ENCODE measurements at places on chromosomes 3 and 15.
A peak's percentile ranks its signal among the peaks of the same experiment; 100 is the strongest.

DNA sequence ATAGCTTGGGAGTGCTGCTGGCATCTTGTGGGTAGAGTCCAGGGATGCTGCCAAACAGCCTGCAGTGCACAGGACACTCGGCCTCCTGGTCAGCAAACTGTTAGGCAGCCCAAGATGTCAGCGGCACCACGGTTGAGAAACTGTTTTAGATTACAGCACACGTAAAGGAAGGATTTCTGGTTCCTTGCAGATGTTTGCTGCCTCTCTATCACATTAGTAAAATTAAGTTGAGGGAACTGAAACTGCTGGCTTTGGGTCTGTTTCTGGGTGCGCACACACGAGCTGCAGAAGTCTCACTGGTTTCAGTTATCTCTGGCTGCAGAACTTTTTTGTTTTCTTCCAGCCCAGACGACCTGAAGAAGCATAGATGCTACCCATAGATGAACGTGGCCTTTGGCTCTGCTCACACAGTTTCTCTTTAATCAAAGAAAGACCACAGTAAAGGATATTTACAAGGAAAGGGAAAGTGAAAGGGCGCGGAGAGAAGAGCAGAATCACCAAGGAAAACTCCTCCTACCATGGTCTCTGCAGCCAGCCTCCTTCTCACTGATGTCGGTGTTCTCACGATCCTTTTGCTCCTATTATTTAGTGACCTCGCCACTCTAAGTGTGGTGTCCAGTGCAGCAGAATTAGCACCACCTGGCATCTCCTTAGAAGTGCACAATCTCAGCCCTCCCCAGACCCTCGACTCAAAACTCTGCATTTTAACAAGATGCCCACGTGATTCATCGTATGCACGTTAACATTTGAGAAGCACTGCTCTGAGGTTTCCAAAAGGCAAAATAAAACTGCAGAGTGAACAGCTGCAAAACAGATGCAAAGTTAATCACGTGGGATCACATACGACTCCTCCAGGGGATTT is 50.6 kb upstream of the AKAP13 start:
- peak; percentile 85 for DNase-seq

GRCh38 chr3:104032283-104032682 is 1334.4 kb upstream of the ALCAM start:
- no peak for DNase-seq

DNA sequence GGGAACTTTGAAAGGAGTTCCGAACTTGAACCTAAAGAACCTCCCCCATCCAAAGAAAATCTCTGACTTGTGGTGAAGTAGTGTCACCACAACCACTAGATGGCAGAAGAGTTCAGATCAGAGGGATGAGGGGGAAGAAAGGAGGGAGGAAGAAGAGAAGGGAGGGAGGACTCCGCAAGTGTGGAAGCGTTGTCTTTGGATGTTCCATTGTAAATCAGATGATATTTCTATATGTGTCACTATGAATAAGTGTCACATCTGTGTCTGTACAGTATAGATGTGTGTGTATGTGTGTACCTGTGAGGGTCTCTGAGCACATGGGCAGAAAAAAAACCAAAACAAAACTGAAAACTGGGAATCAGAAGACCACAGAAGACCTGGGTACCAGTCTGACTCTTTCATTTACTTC is 16.9 kb downstream of the SLC24A1 start:
- peak; percentile 68 for DNase-seq

DNA sequence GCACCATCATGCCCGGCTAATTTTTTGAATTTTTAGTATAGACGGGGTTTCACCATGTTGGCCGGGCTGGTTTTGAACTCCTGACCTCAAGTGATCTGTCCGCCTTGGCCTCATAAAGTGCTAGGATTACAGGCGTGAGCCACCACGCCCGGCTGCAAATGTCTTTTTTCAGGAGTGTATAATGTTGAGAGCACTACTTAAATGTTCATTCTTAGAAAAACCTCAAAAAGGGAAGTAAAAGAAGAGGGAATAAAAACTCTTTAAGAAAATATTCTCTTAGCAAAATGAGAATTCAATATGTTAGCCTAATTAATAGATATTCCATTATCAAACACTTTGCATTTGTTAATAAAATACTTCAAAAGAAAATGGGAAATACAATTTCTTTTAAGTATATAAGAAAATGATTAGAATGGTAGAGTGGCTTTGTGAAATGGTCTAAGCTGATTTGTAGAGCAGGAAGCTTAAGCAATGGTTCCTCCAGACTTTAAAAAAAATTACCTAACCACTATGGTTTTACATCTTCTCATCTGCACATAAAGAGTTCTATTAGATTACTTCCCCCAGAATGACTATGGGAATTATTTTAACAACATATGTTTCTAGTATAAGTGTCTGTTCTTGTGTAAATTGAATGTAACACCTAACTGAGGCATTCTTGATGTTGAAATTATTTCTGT is 226.7 kb upstream of the ALCAM start:
- no peak for DNase-seq

DNA sequence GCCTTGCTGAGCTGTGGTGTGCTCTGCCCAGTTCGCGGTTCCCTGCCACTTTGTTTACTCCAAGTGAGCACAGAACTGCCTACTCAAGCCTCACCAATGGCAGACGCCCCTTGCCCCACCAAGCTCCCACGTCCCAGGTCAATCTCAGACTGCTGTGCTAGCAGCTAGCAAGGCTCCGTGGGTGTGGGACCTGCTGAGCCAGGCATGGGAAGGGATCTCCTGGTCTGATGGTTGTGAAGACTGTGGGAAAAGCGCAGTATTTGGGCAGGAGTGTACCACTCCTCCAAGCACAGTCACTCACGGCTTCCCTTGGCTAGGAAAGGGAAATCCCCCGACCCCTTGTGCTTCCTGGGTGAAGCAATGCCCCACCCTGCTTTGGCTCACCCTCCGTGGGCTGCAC is 45.0 kb downstream of the SLC12A6 start:
- DNase-seq, result no peak

DNA sequence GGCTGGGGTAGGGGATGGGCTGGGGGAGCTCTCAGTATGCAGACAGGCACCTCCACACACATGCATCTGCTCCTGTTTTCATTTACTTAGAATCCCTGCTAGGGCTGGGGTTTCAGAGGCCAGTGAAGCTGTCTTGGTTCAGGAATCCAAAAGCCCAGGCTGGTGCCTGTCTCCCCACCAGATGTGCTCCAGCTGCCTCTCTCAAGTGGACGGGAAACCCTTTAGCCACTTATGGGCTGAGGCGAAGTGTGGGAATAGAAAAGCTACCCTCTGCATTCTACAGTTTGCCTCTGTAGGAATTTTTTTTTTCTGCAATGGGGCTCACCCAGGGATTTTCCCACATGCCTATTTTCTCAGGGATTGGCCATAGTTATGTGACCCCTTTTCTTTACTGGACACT is 72.5 kb downstream of the ATP2B2 start:
- DNase-seq, result no peak

- no peak for DNase-seq
These were observed 15.0 kb downstream of the CEP70 start for GRCh38 chr3:138578961-138579574.

- DNase-seq, result no peak
These were observed 240.4 kb upstream of the BHLHE40 start for GRCh38 chr3:4738737-4739274.

- DNase-seq, result no peak
These were observed 365.3 kb downstream of the MCTP2 start for GRCh38 chr15:94596707-94597106.

- peak; percentile 85 for DNase-seq
These were observed 45.6 kb downstream of the NMD3 start for GRCh38 chr3:161266731-161267150.

DNA sequence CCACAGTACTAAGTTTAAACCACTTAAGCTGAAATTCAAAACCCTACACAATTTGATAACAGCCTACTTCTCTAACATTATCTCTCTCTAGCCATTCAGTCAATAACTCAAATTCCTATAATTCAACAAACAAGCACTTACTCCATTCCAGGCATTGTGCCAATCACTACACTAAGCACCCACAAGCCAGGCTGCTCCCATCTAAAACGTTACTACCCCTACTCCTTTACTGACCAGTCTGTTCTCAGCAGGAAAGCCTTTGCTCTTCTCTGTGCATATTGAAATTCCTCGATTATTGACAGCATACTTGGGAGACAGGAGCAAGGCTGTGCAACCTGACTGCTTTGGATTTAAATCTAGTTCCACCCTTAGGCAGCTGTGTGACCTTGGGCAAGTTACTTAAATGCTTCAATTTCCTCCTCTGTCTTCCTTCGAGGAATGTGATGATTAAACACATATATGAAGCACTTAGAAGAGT is 177.2 kb upstream of the THBS1 start:
- peak; percentile 37 for DNase-seq

DNA sequence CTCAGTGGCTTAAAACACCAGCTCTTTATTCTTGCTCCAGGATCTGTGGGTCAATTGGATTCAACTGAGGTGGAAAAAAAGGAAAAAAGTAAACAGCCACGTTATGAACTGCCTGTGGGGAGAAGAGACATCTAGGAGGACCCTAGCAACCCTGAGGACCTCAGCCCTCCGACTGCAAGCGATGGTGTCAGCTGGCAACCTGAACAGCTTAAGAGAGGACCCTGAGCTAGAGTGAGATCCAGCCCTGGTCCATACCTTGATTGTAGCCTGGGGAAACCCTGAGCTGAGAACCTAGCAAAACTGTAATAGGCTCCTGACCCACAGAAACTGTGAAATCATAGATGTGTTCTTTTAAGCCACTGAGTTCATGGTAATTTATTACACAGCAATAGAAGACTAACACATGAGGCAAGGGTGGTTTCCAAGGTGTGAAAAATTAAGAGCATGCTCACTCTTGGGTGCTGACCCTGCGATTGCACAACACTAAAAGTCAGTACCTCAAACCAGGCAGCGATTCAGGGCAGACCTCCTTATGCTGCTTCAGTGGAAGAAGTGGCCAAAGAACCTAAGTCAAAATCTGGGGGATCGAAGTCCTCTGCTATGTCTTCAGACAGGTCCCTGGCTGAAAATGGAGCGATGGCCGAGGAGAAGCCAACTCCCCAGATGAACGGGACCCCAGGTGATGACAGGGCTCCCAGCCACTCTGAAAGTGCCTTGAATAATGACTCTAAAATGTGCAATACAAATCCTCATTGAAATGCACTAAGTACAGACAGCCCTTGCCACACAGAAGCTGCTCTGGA is 57.7 kb downstream of the GASK1A start:
- DNase-seq, result no peak

DNA sequence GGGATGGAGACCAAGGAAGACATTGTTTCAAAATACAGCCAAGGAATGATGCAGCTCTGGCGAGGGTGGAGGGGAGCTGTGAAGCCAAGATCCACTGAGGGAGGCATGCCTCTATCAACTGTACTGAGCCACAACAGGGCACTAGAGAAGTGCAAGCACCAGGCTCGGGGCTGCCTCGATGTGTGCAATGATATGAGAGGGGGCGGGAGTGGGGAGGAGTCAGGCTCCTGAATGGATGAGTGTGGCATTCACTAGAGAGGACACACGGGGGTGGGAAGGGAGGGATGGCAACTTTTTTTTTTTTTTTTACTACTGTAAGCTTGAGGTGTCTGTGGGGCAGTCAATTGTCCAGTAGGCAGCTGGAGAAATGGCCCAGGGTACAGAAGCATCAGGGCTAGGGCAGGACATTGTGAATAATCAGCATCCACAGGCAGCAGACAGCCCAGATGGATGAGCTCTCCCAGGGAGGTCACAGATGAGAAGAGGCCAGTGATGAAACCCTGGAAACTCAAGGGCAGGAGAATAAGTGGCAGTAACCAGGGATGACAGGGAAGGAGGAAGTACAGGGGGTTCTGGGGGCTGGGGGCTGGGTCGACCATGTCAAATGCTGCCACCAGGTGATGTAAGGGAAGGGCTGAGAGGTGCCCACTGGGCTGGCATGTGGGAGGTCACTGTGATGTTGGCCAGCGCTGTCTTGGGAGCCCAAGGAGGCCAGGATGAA is 5.9 kb downstream of the STOML1 start:
- no peak for DNase-seq

GRCh38 chr3:58742239-58742638 is 75.7 kb upstream of the FAM3D start:
- no peak for DNase-seq

DNA sequence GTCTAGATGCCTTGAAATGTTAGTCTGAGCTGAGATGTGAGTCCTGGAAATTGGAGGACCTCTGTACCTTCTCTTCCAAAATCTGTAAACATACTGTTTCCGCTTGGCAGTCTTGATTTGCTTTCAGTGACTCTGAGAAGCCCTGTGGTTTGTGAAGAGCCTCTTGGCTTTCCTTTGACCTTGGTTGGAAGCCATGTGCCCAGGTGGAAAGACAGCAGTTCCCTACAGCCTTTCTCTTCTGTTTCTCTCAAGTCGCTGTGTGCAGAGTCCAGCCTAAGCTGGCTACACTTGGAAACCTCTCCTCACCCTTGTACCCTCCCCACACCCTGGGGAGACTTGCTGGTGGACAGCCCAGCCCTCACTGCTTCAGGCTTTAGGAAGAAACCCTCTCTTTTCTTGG is 129.8 kb upstream of the CTDSPL start:
- no peak for DNase-seq

- no peak for DNase-seq
These were observed 10.7 kb upstream of the SHISA5 start for GRCh38 chr3:48514431-48515227.

DNA sequence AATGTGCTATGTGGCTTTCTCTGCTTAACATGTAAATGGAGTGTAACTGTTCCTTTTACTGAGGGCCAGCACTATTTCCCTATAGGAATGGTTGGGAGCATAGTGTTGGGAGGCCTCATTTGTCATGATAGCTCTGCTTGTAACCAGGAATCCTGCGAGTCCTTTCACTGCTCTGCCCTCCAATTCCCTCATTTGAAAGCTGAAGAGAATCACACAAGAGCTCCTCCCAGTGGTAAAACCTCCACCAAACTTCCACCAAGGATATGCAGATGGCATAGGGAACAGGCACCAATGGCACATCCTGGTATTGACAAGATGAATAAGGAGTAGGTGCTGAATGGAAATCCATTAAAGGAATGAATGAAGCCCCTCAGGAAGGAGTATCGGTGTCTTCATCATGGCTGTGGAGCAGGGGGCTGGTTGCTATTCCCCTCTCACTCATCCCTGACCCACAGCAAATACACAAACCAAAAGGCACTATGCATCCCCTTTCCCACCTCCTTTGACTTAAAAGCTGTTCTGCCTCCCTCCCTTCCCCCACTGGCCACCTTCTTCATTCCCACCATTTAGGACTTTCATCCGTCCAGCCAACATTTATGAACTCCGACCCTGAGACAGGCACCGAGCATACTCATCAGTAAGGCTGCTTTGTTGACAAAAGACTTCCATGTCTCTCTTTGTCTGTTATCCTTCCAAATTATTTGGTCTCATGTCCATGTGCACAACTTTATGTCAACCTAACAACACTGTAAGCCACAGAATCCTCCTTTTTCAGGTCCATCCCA is 560.8 kb downstream of the FOXP1 start:
- peak; percentile 15 for DNase-seq

GRCh38 chr3:78116874-78117273 is 1077.0 kb downstream of the ROBO2 start:
- DNase-seq, result no peak

- no peak for DNase-seq
These were observed 2.8 kb upstream of the ISG20 start for GRCh38 chr15:88636050-88636449.

GRCh38 chr3:80696280-80696679 is 928.5 kb upstream of the ROBO1 start:
- DNase-seq, result no peak

GRCh38 chr3:36229496-36229895 is 150.8 kb upstream of the STAC start:
- DNase-seq, result no peak

All from HCEC 1CT (cell line).